Spleen (tissue), 13 donors: ENCODE measurements at places on chromosomes 7 and 10. TPM values are rescaled to one million over a fixed set of nuclear protein-coding genes. Genes with fewer than 3 reads are reported as not detected.

Gene OSBPL3
- total RNA-seq, result 27.0 TPM

- H3K4me1 ChIP-seq, result no peaks in the 10 kb centered on the region
- H3K27me3 ChIP-seq, result peaks cover 2% of the 10 kb centered on the region
- H3K27ac ChIP-seq, result no peak overlapping the region
- no peaks in the 10 kb centered on the region for H3K36me3 ChIP-seq
- DNase-seq, result no peak
Measured at GRCh38 chr10:121240556-121240955, 357.7 kb downstream of the FGFR2 start.

DNA sequence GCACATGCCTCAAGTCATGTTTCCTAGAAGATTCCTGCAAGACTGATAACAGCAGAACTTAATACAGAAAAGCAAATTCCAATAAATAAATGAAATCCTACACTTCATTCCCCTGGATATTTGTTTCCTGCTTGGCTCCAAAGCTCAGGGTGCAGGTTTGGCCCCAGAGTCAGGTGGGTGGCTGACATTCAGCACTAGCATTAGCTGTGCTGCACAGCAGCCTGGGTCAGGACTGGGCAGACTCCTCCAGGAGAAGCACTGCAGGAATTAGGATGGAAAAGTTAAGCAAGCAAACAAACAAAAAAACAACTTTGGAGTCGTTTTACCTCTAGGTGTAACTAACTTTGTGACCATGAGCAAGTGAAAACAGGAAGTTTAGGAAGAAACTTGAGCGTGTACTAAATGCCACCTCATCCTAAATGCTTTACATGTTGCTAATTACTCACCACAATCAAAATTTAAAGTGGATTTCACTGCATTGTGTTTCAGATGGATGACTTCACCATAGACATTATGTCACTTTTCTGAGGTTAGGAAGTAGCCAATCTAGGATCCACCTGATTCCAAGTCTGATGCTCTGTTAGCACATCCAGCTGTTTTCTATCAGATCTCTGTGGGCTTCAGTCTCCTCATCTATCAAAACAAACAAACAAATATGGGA is 239.4 kb downstream of the C7orf25 start:
- H3K36me3 ChIP-seq, result no peaks in the 10 kb centered on the region
- H3K4me3 ChIP-seq, result no peak overlapping the region

GRCh38 chr7:106278695-106279094 is 6.1 kb downstream of the NAMPT start:
- H3K4me1 ChIP-seq, result peaks cover 65% of the 10 kb centered on the region
- no peak overlapping the region for H3K4me3 ChIP-seq
- no peaks in the 10 kb centered on the region for H3K27me3 ChIP-seq
- DNase-seq, result no peak

DNA sequence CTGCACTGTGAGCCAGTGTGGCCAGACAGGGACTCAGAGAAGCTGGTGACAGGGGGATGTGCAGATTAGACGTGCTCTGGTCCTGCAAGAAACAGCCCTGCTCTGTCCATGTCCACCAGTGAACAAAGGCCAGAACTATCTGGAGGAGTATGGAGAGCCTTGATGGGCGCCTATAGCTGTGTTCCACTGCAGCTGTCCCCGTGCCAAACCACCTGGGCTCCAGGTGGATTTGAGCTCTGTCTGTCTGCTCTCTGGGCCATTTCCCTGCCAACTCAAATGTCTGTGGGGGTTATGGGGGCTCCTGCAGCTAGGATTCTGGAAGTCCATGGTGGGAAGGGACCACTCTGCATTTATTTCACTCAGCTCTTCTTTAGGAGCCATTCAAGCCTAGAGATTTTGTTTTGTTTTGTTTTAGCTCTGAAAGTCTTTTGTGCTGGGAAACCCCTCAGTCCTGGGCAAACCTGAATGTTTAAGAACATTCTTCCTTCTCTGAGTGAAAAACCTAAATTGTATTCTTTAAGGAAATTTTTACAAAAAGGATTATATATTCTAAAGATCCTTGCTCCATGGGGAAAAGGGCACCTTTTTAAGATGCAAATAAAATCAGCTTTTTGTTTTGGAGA is 1039.5 kb upstream of the SORCS1 start:
- H3K36me3 ChIP-seq, result no peaks in the 10 kb centered on the region
- no peaks in the 10 kb centered on the region for H3K27me3 ChIP-seq
- H3K4me3 ChIP-seq, result no peak overlapping the region
- no peaks in the 10 kb centered on the region for H3K4me1 ChIP-seq
- no peak overlapping the region for H3K27ac ChIP-seq
- DNase-seq, result no peak
